ENCODE measurements at places on chromosomes 12 and 14.

GRCh38 chr12:14239350-14239934 is 126.0 kb upstream of the ATF7IP start:
- no peak for DNase-seq

DNA sequence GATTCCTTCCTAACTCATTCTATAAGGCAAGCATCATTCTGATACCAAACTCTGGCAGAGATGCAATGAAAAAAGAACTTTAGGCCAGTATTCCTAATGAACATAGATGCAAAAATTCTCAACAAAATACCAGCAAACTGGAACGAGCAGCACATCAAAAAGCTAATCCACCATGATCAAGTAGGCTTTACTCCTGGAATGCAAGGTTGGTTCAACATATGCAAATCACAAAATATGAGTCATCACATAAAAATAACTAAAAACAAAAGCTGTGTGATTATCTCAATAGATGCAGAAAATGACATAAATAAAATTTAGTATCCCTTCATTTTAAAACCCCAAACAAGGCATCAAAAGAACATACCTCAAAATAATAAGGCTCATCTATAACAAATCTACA is 98.9 kb downstream of the ACSS3 start:
- DNase-seq, result no peak

DNA sequence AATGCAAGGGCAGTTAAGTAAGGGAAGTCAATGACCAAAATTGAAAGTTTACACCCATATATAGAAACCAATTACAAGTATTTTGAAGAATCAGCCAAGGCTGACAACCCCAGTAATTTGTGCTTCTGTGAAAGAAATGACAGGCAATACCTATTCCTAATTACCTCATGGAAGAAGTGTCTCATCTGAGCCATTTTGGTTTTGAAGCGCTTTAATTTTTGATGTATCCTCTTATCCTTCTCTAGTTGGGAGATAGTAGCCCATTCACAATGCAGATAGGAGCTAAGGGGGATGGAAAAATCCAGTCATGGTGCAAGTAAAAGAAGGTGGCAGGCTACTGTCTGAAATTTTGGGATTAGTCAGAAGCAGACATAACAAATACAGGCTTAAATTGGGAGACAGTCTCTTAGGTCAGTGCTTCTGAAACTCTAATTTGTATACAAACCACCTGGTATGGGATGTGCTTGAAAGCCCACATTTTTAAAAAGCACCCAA is 30.4 kb upstream of the SUPT16H start:
- DNase-seq, result no peak

DNA sequence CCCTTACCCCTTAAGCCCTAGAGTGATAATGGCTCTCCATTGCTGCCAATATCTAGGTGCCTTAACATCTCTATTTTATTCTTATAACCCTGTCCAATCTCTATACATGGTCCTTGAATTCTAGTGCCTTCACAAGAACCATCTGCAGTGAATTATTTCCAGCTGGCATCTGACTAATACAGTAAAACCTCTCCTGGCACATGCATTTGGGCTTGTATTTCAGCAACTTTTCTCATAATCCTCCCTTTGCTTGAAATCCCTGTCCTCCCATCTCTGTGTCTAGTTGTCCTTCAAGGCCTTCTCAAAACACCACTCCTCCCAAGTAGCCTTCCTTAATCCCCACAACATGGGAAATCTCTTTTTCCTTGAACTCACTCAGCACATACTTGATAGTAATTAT is 14.2 kb upstream of the HMGA2 start:
- no peak for DNase-seq

- DNase-seq, result no peak
Observed at GRCh38 chr12:47032644-47033043, 46.8 kb upstream of the PCED1B start.

DNA sequence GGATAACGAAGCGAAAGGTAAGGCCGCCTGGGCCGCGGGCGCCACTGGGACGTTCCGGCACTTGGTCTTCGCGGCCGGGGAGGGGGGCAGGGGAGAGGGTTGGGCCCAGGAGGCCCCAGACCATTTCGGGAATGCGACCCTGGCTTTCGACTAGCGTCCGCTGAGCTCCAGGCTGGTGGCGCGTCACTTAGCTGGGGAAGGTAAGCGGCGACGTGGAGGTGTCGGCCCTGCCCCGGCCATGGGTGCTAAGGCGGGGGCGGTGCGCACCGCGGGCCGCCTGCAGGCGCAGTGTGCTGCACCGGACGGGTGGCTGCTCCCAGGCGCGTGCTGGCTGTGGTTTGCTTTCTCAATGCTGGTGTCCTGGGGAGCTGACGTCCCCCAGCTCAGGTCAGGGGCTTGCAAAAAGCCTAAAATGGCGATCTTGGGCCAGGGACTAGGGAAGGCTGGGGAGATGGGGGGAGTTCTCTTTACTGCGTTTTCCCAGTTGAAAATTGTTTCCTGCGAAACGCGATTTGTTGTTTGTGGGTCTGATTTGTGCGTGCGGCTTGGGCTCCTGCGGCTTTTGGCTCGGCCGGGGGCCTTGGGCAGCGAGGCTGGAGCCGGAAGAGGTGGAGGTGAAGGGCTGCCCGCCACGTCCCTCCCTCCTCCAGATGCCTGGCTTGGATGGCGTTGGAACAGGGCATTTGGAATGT is 1.2 kb downstream of the HOXC10 start:
- DNase-seq, result no peak

DNA sequence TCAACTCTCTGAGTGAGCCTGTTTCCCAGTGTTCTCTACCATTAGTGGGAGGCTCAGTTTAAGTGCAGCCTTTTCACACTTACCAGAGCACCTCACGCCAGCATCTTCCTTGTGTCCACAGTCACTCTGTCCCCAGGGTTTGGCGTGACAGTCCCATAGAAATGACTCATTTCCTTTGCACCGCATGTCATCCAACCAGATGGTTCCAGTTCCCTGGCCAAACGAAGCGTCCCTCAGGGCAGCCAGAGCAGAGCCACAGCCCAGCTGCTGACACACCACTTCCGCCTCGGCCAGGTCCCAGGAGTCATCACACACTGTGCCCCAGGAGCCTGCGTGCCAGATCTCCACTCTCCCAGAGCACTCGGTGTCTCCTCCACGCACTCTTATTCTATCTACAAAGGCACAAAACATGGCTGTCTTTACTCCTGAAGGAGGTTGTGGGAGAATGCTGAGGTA is 65.4 kb downstream of the ACSM4 start:
- DNase-seq, result no peak

DNA sequence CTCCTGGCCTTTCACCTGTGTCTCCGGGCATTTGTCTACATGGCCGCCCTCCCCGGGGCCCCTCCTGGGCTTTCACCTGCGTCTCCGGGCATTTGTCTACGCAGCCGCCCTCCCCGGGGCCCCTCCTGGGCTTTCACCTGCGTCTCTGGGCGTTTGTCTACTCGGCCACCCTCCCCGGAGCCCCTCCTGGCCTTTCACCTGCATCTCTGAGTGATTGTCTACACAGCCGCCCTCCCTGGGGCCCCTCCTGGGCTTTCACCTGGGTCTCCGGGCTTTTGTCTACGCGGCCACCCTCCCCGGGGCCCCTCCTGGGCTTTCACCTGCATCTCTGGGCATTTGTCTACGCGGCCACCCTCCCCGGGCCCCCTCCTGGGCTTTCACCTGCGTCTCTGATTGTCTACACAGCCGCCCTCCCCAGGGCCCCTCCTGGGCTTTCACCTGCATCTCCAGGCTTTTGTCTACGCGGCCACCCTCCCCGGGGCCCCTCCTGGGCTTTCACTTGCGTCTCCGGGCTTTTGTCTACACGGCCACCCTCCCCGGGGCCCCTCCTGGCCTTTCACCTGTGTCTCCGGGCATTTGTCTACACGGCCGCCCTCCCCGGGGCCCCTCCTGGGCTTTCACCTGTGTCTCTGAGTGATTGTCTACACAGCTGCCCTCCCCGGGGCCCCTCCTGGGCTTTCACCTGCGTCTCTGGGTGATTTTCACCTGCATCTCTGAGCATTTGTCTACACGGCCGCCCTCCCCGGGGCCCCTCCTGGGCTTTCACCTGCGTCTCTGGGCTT is 68.0 kb upstream of the GALNT9 start:
- no peak for DNase-seq

DNA sequence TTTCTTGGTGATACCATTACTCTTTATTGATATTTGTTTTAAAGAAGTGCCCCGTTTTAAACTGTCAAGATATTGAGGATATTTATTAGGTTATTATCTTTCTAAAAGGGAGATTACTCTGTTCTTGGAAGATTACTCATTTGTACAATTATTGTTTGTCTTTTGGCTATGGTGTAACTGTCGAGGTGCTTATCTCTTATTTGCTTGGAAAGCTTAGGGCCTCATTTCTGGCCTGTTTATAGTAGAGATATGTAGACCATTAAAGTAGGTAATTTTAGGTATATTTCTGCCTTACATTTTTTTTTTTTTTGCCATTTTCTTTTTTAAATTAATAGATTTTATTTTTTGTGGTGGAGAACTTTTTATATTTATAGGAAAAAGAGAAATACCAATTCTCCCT is 74.2 kb downstream of the KTN1 start:
- DNase-seq, result no peak

- DNase-seq, result peak; percentile 74
Observed at GRCh38 chr14:64671591-64671990, 32.6 kb upstream of the PLEKHG3 start.
